DMS 273 treated with DMSO at 0.1 percent for 48 hours (cell line): ENCODE measurements at places on chromosomes 16 and 17.

DNA sequence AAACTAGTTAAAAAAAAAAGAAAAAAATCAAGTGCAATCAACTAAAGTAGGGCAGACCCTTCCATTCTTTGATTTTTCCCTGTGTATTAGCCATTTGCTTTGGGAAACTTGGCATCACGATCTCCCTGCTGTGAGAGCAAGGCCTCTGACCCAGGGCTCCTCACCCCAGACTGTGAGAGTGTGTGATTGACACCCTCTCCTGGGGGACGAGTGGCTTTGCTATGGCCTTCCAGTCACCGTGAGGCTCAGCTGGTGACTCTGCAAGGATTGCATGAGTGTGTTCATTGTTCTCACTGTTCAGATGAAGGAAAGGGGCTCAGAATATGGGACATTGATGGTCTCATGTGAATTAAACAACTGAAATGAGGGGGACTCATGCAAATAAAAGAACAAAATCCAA, 69.0 kb upstream of the BCAR1 start:
- no peak for DNase-seq

GRCh38 chr17:13030459-13031300, 12.9 kb upstream of the ELAC2 start:
- DNase-seq: no peak

- DNase-seq: no peak
Observed at GRCh38 chr17:55350825-55351205, 70.8 kb downstream of the MMD start.

GRCh38 chr17:37512442-37513068, 22.9 kb downstream of the DUSP14 start:
- DNase-seq: peak; percentile 87

DNA sequence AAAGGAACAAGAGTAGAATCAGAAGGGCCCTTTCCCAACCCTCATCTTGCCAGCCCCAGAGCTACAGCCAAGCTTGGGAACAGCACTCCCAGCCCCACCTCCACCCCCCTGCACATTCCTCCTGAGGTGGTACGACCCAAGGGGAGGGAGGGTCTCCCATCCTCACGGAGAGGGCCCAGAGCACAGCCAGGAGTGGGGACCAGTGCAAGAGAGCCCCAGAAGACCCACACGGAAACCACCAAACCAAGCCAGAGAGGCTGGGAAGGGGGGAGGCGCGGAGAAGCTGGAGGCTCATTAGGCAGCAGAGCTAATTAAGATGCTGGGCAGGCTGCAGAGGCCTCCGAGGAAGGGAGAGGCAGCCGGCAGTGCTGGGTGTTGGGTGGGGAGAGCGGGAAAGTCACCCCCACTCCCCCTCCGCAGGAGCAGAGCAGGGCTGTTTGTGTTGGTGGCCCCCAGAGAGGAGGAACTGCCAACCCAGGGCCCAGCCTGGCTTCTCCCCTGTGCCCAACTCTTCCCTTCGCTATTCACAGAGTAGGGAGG, 2.4 kb downstream of the CACNB1 start:
- DNase-seq: no peak

- DNase-seq: no peak
Observed at GRCh38 chr16:25635454-25635853, 56.3 kb upstream of the HS3ST4 start.
